ENCODE measurements at places on chromosomes 6 and 20.

GRCh38 chr6:126102358-126102757 lies 116.0 kb downstream of the TRMT11 start:
- H3K36me3 ChIP-seq = peaks cover 67% of the 10 kb centered on the region
- H3K27ac ChIP-seq = peak overlapping the region; percentile 60
- no peak overlapping the region for H3K4me3 ChIP-seq
- peaks cover 4% of the 10 kb centered on the region for H3K27me3 ChIP-seq
- no peak for DNase-seq
- peaks cover 50% of the 10 kb centered on the region for H3K4me1 ChIP-seq

DNA sequence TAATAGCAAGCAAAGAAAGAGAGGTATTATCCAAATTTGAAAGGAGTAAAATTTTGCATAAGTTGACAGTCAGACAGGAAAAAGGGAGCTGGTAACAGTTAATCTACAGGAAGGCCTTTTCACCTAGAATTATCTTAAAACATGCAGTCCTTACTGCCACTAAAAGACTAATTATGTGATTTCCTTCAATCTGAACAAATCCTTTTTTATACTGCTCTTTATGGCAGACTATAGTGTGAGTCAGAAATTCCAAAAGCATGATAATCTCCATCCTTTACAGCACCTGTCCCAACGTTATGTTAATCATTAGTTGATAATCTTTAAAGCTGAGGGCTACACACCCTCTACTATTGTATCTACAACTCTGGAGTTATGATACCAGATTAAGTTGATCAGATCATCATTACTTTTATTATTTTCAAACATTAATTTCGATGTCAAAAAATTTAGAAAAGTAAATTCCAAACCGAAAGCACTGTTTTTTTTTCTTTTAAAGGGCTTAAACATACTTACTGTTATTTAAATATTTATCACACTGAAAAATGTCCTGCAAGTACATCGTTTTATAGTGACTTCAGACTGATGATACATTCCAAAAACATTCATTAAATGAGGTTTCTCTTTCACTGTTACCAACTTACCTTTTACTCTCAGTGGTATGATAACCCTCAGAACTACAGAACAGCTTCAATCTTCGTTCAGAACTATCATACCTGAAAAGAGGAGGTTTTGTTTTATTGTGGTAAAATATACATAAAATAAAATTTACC lies 33.2 kb upstream of the AKAP7 start:
- no peak overlapping the region for H3K4me3 ChIP-seq
- H3K4me1 ChIP-seq = peaks cover 11% of the 10 kb centered on the region
- no peaks in the 10 kb centered on the region for H3K36me3 ChIP-seq
- H3K27me3 ChIP-seq = no peaks in the 10 kb centered on the region
- no peak overlapping the region for H3K27ac ChIP-seq
- no peak for DNase-seq

GRCh38 chr6:111939902-111940301 lies 66.7 kb upstream of the FYN start:
- no peak overlapping the region for H3K27ac ChIP-seq
- no peak for DNase-seq
- no peak overlapping the region for H3K4me3 ChIP-seq

- H3K27ac ChIP-seq = peak overlapping the region; percentile 71
- H3K4me3 ChIP-seq = no peak overlapping the region
- peaks cover 66% of the 10 kb centered on the region for H3K36me3 ChIP-seq
- H3K27me3 ChIP-seq = no peaks in the 10 kb centered on the region
Observed at GRCh38 chr6:113939825-113940224, 31.1 kb downstream of the HDAC2 start.

GRCh38 chr6:163412801-163413344 lies 1.6 kb upstream of the QKI start:
- no peak for DNase-seq
- peaks cover 11% of the 10 kb centered on the region for H3K36me3 ChIP-seq
- H3K4me1 ChIP-seq = peaks cover 17% of the 10 kb centered on the region
- peak overlapping the region; percentile 92 for H3K4me3 ChIP-seq
- H3K27ac ChIP-seq = peak overlapping the region; percentile 96
- no peaks in the 10 kb centered on the region for H3K27me3 ChIP-seq

- H3K4me1 ChIP-seq = peaks cover 44% of the 10 kb centered on the region
- peaks cover 19% of the 10 kb centered on the region for H3K27me3 ChIP-seq
- no peak overlapping the region for H3K4me3 ChIP-seq
- H3K27ac ChIP-seq = no peak overlapping the region
- DNase-seq = no peak
- no peaks in the 10 kb centered on the region for H3K36me3 ChIP-seq
Observed at GRCh38 chr6:2977799-2978590, 6.6 kb upstream of the SERPINB6 start.
